Activated CD4-positive, alpha-beta T cell treated with anti-CD3 and anti-CD28 coated beads for 36 hours (primary cell): ENCODE measurements at places on chromosomes 4 and X. TPM values are rescaled to one million over a fixed set of nuclear protein-coding genes. Genes with fewer than 3 reads are reported as not detected.

GRCh38 chr4:151322570-151322969 lies 2.8 kb downstream of the SH3D19 start:
- no peak overlapping the region for H3K4me3 ChIP-seq
- H3K36me3 ChIP-seq, result no peaks in the 10 kb centered on the region
- H3K4me1 ChIP-seq, result peaks cover 8% of the 10 kb centered on the region
- H3K27ac ChIP-seq, result no peak overlapping the region
- peaks cover 53% of the 10 kb centered on the region for H3K27me3 ChIP-seq
- DNase-seq, result no peak

MMRN1 gene
- 0.04 TPM for total RNA-seq

DNA sequence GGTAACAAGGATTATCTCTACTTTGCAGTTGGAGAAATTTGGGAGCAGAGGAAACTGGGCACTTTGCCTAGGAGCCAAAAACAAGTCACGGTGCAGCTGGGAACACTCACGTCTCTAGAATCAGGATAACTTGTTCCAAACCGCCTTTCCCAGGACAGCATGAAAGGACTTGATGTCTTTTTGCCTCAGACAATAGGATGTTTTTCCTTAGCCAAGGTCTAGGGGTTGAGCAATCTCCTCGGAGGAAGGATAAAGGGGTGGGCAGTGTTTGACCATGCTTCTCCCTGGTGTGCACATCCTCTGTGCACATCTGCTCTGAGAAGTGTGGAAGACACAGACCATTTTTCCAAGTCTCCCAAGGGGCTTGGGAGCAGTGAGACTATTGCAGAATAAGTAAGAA lies 1.7 kb upstream of the SPARCL1 start:
- H3K27me3 ChIP-seq, result no peaks in the 10 kb centered on the region
- H3K36me3 ChIP-seq, result no peaks in the 10 kb centered on the region
- no peak for DNase-seq
- H3K27ac ChIP-seq, result no peak overlapping the region
- no peaks in the 10 kb centered on the region for H3K4me1 ChIP-seq

DNA sequence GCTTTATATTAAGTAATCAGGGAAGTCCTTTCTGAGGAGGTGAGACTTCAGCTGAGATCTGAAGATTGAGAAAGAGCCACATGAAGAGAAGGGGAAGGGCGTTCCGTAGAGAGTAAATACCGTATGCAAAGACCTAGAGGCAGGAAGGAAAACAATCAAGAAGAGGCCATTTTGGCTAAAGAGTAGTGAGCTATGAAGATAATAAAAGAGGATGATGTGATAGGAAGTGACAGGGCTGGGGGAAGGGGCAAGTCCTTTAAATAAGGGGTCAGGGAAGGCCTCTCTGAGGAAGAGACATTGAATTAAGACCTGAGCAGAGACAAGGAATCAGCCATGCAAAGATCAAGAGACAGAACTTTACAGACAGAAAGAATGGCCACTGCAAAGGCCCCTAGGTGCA lies 86.2 kb downstream of the ZIC3 start:
- DNase-seq, result no peak
- no peak overlapping the region for H3K4me3 ChIP-seq
- H3K4me1 ChIP-seq, result no peaks in the 10 kb centered on the region
- no peak overlapping the region for H3K27ac ChIP-seq
- H3K36me3 ChIP-seq, result no peaks in the 10 kb centered on the region
- peaks cover 3% of the 10 kb centered on the region for H3K27me3 ChIP-seq

KLF8 gene
- 4.9 TPM for total RNA-seq

STEEP1 gene
- 21.3 TPM for total RNA-seq

TMPRSS11B gene
- not detected for total RNA-seq

RS1 gene
- total RNA-seq, result not detected

DNA sequence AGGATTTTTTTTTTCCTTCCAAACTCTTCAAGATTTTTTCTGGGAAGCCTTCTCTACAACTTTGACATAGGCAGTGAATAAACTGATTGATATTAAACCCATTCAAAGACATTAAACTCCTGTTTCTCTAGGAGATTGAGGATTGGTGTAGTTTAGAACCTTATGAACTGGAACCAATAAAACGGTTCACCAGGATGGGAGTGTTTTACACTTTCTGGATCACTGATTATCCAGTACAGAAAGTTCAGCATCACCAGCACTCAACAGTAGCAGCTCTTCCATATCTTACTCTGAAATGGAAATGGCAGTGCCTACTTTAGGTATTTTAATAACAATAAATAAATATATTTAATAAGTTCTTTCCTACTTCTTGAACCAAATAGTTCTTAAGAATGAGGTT lies 76.7 kb downstream of the BMPR1B start:
- H3K4me1 ChIP-seq, result no peaks in the 10 kb centered on the region
- H3K27ac ChIP-seq, result no peak overlapping the region
- H3K4me3 ChIP-seq, result no peak overlapping the region
- no peaks in the 10 kb centered on the region for H3K27me3 ChIP-seq

DNA sequence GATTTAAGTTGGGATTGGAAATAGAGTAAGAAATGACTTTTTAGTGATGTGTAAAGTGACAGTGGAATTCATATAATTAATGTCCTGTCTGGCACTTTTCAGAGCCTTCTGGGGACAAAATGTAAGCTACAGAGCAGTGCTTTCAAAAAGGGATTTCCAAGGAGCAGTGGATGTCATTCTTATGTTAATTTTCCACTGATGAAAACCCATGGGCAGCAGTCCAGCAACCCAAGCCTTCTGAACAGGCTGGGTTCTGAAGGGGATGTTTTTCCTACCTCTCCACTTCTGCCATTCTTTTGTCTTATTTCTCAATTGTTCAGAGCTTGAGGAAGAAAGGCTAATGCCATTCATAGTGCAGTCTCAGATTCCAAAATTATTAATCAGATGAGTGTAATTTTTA lies 717.6 kb upstream of the HS3ST1 start:
- no peaks in the 10 kb centered on the region for H3K27me3 ChIP-seq
- no peak for DNase-seq
- no peak overlapping the region for H3K4me3 ChIP-seq
- no peaks in the 10 kb centered on the region for H3K36me3 ChIP-seq
- H3K27ac ChIP-seq, result no peak overlapping the region

GRCh38 chrX:53263597-53264094 lies 17.7 kb downstream of the IQSEC2 start:
- H3K4me1 ChIP-seq, result peaks cover 28% of the 10 kb centered on the region
- DNase-seq, result peak; percentile 83
- no peak overlapping the region for H3K4me3 ChIP-seq

AMELX gene
- not detected for total RNA-seq

DDX53 gene
- not detected for total RNA-seq

FAM9C gene
- not detected for total RNA-seq

SPANXD gene
- not detected for total RNA-seq

GRCh38 chr4:76256968-76257367 lies 5.4 kb downstream of the FAM47E start:
- no peak overlapping the region for H3K4me3 ChIP-seq
- H3K4me1 ChIP-seq, result no peaks in the 10 kb centered on the region
- no peak overlapping the region for H3K27ac ChIP-seq
- no peaks in the 10 kb centered on the region for H3K36me3 ChIP-seq
- peaks cover 38% of the 10 kb centered on the region for H3K27me3 ChIP-seq

MAB21L2 gene
- total RNA-seq, result not detected

DNA sequence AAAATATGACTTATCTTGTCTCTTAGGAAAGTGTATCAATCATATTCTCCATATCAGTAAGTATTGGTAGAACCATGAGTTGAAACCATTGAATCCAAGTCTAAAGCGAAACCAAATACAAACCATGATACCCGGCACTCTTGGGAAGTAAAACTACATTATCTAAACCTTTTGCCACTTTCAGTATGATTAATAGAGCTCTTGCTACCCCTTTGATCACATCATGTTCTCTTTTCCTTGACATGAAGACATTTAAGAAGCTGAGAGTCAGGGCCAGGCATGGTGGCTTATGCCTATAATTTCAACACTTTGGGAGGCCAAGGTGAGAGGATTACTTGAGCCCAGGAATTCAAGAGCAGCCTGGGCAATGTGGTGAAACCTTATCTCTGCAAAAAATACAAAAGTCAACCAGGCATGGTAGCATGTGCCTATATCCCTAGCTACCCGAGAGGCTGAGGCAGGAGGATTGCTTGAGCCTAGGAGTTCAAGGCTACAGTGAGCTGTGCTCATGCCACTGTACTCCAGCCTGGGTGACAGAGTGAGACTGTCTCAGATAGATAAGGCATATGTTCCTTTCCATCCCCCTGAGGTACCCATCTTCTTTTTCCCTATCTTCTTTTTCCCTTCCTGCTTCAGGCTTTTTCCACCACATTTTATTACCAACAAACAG lies 45.4 kb downstream of the CEP135 start:
- peaks cover 32% of the 10 kb centered on the region for H3K4me1 ChIP-seq
- H3K27me3 ChIP-seq, result no peaks in the 10 kb centered on the region
- H3K36me3 ChIP-seq, result peaks cover 53% of the 10 kb centered on the region
- peak overlapping the region; percentile 67 for H3K27ac ChIP-seq
- peak; percentile 22 for DNase-seq

DUSP9 gene
- 0.14 TPM for total RNA-seq

REPS2 gene
- total RNA-seq, result not detected

- no peak for DNase-seq
- H3K27ac ChIP-seq, result no peak overlapping the region
- H3K4me3 ChIP-seq, result no peak overlapping the region
- no peaks in the 10 kb centered on the region for H3K36me3 ChIP-seq
- peaks cover 3% of the 10 kb centered on the region for H3K27me3 ChIP-seq
- peaks cover 19% of the 10 kb centered on the region for H3K4me1 ChIP-seq
Measured at GRCh38 chr4:38414410-38414809, 249.6 kb upstream of the KLF3 start.

DNA sequence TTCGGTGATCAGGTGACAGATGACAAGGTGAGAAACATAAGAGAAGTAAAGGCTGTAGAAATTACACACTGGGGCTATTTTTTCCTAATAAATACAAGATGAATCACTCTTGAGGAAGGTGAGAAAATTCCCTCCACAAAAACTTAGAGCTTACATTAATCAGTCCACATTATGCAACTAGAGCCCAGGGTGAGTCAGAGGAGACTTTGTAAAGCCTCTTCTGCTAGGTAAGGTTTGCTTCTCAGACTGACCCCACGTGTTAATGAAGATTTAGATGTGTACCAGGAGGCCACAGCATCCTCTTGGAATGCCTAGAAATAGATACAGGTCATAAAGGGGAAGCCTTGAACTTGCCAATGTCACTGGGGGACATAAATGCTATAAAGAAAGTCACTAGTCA lies 396.0 kb upstream of the SMIM31 start:
- H3K4me3 ChIP-seq, result no peak overlapping the region
- H3K27ac ChIP-seq, result no peak overlapping the region
- no peaks in the 10 kb centered on the region for H3K36me3 ChIP-seq
- no peak for DNase-seq
- H3K4me1 ChIP-seq, result peaks cover 5% of the 10 kb centered on the region

- no peaks in the 10 kb centered on the region for H3K36me3 ChIP-seq
- peaks cover 2% of the 10 kb centered on the region for H3K27me3 ChIP-seq
- H3K4me1 ChIP-seq, result no peaks in the 10 kb centered on the region
- H3K4me3 ChIP-seq, result no peak overlapping the region
- no peak overlapping the region for H3K27ac ChIP-seq
- DNase-seq, result no peak
Measured at GRCh38 chr4:112076919-112077608, 68.2 kb upstream of the FAM241A start.

DNA sequence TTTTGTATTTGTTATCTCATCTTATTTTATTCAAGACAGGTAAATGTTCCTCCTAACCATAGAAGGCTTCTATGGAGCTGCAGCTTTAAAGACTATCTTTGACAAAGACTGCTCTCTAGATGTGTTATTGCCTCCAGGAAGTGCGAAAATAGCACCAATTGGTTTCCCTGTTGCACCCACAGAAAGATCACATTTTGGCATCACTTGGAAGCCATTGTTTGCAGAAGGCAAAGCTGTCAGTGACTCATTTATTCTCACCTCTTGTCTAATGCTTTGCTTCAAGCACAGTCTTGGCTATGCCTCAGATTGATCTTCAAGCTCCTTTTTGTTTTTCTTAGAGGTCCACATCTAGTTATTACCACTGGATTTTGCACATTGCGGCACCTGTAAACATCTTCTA lies 150.3 kb downstream of the PCDH7 start:
- H3K27me3 ChIP-seq, result no peaks in the 10 kb centered on the region
- no peaks in the 10 kb centered on the region for H3K36me3 ChIP-seq
- no peak overlapping the region for H3K27ac ChIP-seq
- no peak for DNase-seq
- no peak overlapping the region for H3K4me3 ChIP-seq

- DNase-seq, result peak; percentile 39
- H3K27me3 ChIP-seq, result no peaks in the 10 kb centered on the region
- no peak overlapping the region for H3K27ac ChIP-seq
- H3K4me3 ChIP-seq, result no peak overlapping the region
Measured at GRCh38 chr4:165464813-165465381, 86.1 kb downstream of the CPE start.

C4orf36 gene
- total RNA-seq, result not detected

ETNPPL gene
- total RNA-seq, result not detected
